ENCODE measurements at places on chromosomes 12 and 14.

- DNase-seq: no peak
These were observed 48.4 kb upstream of the TMTC2 start for GRCh38 chr12:82638324-82638723.

DNA sequence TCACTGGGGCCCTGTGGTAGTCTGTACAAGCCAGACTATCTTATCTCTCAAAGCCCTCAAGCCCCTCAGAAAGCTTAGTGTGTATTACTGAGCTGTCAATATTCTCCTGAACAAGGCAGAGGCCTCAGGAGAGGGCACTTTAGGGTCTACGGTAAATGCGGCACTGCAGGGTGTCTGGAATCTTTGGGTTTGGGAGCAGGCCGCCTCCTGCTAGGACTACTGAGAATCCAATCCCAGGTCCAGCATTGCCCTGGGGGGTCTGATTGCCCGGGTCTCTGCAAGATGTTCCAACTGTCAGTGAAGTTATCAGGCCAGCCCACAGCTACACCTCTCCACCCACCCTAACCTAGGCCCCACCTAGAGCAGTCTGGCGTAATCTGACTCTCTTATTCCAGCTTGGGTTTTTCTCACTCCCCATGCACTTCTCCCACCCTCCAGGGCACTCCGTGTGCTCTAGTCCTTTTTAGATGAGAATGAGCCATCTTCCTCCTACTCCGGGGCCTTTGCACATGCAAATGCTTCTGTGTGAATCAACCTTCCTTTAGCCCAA, 4.3 kb upstream of the ZFP36L1 start:
- DNase-seq: no peak

- DNase-seq: no peak
These were observed 56.7 kb upstream of the GALNT9 start for GRCh38 chr12:132385923-132386751.

DNA sequence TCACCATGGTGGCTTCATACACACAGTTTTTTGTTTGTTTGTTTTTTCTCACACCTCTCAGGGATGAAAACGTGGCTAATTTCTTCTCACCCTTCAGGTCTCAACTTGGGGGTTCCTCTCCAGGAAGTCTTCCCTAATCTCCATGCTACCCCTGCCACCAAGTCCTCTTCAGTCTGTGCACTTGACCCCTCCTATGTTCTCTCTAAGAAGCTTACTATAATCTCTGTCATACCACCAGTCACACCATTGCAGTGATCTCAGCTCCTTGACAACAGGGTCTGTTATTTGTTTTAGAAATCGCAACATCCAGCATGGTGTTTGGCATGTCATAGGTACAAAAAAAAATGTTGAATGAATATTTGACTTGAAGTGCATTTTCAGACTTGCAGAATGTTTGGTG, 83.4 kb downstream of the PRORP start:
- no peak for DNase-seq

GRCh38 chr14:75649337-75649736, 11.3 kb downstream of the ERG28 start:
- DNase-seq: no peak

GRCh38 chr12:67222302-67222701, 46.9 kb upstream of the CAND1 start:
- peak; percentile 52 for DNase-seq

DNA sequence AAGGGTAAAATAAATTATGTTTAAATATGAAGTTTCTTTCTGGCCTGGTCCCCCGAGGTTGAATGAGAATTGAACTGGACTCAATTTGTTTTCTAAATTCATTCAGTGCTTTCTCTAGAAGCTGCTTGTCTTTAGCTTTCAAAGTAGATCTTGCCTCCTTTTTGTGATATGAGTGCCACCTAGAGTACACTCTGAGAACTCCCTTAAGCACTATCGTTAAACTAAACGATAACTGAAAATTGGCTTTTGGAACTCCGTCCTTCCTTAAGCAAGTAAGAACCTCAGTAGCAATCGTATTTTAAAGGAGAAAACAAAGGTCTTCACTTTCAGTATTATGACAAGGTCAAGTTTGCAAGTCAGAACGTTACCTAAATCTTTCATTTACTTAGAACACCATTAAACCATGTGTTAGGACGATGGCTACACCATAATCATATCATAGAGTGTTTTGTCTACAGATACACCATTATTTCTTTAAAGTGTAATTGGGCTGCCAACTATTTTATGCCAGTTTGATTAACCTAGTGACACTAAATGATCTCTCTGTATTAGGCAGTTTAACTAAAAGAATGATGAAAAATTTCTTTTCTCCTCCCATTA, 364.8 kb downstream of the SNAPC1 start:
- peak; percentile 65 for DNase-seq

DNA sequence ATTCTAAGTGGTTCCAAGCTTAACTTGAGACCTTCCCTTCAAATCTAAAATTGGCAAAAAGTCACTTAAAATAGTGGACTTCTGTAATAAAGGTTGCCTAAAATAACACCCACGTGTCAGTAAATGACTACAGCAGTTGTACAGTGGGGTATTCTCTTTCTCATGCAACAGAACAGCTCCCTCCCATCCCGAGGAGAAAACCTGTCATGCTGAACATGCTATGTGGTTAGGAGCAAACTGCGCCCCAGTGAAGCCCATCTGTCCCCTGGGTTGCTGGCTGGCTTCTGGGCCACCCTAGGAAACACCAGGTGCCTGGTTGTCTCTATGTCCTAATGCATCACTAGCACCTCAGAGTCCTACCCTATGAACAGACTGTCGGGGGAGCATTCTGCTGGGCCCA, 2.7 kb downstream of the BTBD6 start:
- no peak for DNase-seq

- DNase-seq: no peak
These were observed 213.2 kb upstream of the PRICKLE1 start for GRCh38 chr12:42802785-42803189.

DNA sequence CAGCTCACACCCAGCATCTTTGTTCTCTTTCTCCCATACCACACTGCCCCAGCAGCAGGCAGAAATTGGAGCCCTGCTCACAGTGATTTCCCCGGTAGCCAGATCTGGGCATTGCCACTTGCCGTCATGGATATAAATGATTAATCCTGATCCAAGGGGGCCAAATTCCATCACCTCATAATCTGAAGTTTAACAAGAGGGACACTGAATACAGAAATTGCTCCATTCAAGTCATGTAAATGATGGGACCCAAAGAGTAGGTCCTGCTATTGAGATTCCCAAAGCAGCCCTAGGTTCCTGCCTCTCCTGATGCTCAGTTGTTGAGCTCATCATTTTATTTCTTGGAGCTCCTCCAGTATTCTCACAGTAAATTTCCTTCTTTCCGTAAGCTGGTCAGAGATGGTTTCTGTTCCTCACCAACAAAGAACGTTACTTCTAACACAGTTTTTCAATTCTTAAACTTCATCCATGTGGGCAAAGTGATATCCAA, 11.7 kb downstream of the ITPR2 start:
- DNase-seq: no peak

DNA sequence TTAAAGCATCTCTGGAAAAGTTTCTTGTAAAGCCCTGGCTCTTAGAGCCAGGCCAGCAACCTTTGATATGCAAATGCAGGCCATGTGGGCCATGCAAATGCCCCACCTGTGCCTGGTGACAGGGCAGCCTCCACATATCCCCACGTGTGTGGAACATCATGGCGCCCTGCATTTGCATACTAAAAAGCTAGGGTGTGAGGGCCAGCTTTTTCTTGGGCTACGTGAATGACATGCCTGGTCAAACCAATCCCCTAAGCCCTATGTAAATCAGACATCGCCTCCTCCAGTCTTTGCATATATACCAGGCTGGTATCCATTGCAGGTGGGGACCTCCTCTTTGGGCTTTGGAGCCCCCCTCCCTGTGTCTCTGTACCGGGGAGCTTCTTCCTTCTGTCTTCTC, 6.4 kb downstream of the CSRP2 start:
- no peak for DNase-seq

DNA sequence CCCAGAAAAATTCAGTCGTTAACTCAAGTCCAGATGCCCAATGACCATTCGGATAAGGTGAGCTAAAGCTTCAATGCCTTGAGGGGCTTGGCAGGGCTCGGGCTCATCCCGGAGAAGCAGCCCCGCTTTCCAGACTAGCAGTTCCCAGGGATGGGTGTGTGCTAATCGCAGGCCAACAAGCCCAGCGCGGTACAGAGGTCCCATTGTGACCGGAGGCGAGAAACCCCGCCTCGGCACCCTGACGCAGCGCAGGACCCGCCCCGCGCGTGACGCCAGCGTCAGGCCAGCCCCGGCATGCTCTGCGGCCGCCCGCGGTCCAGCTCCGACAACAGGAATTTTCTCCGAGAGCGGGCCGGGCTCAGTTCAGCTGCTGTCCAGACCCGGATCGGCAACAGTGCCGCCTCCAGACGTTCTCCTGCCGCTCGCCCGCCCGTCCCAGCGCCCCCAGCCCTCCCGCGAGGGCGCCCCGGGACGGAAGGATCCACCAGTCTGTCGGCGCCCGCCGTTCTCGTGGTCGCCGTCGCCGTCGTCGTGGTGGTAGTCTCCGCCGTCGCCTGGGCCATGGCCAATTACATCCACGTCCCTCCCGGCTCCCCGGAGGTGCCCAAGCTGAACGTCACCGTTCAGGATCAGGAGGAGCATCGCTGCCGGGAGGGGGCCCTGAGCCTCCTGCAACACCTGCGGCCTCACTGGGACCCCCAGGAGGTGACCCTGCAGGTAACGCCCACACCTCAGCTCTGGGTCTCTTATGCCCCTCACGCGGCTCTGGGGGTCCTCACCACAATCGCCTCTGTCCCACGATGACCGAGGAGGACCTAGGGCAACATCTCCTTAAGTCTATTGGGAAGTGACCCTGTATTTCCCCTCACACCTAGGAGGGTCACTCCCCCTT, at the start of gene ETNK1:
Gene ETNK1, plus strand, starts transcription at position 302 of the 892 bp plus-strand sequence. Its CDS starts 260 bp downstream, at position 562.
- peak; percentile 51 for DNase-seq

GRCh38 chr14:22319526-22320361, 269.3 kb downstream of the DAD1 start:
- peak; percentile 22 for DNase-seq

DNA sequence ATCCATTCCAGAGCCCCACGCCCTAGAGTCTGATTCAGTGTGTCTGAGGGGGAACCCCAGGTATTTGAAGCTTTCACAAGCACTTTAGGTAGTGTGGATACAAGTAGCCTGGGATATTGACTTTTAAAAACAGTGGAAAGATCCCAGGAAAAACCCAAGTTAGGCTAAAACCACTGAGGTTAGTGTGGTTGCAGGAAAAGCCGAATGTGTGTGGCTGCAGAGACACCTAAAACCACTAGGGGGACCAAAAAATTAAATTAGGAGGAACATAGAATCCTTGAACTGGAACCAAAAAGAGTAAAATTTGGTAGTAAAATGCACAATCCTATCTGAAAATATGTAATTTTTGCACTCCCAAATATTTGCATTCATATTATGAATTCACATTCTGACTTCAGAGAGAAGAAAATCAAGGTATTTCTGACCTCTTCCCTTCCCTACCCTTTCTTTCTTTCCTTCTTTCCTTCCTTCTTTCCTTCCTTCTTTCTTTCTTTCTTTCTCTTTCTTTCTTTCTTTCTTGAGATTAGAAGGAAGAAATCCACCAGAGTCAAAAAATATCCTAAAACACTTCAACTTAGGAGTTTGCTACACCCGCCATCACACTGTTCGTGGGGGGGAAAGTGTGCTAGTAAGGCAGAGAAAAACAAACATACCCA, 37.8 kb downstream of the SLCO1A2 start:
- peak; percentile 1 for DNase-seq

- DNase-seq: no peak
These were observed 7.2 kb downstream of the KLHL33 start for GRCh38 chr14:20428802-20429201.

DNA sequence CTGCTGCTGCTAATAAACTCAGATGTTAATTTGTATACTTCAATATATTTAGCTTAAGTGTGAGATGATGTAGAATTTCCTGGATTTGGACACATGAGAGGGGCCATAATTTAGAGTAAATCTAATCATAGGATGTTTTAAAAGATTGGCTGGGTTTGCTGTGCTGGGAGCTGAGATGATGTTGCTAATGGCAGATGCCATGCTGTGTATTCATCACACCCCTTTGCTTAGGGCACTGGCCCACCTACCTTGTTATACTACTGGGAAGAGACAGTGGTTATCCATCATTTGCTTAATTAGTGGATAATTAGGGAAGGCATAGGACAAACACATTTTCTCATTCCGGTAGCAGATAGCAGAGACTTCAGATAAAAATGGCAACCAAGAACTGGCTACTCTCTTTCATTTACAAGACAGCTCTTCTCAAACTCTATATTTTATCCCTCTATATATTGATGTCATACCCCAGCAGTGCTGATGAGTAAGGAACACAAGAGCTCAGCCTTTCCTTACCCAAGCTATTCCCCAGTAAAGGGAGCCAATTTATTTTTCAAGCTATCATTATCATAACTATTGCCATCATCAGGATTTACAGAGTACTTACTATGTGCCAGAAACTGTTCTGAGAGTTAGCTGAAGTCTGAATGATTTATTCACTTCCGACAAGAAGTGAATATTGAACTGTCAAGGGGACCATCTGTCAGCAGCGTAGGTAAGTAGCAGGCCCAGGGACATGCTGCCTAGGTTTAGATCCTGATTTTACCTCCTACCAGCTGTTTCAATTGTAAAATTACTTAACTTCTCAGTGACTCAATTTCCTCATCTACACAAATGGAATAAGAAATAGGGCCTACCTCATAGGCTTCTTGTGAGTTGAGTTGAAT, 204.6 kb upstream of the FLRT2 start:
- DNase-seq: peak; percentile 55

DNA sequence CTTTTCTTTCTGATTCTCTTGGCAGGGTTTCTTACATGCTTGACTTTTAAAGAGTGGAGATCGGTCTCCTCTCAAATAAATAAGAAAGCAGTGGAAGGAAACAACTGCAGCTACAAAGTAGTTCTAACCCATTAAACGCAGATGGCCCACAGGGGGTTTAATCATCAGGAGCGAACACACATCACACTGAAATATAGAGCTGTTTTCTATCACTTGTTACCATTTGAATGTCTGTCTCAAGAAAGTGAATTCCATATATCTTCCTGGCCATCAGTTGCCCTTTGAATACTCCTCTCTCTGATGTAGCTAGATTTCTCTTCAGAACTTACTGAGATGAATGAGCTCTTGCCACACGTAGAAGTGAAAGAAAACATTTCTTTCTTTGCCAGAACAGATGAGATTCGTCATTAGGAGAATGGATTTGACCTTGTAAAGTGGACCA, 29.1 kb downstream of the ALX1 start:
- DNase-seq: no peak
